ENCODE measurements at places on chromosomes 7 and 10.

DNA sequence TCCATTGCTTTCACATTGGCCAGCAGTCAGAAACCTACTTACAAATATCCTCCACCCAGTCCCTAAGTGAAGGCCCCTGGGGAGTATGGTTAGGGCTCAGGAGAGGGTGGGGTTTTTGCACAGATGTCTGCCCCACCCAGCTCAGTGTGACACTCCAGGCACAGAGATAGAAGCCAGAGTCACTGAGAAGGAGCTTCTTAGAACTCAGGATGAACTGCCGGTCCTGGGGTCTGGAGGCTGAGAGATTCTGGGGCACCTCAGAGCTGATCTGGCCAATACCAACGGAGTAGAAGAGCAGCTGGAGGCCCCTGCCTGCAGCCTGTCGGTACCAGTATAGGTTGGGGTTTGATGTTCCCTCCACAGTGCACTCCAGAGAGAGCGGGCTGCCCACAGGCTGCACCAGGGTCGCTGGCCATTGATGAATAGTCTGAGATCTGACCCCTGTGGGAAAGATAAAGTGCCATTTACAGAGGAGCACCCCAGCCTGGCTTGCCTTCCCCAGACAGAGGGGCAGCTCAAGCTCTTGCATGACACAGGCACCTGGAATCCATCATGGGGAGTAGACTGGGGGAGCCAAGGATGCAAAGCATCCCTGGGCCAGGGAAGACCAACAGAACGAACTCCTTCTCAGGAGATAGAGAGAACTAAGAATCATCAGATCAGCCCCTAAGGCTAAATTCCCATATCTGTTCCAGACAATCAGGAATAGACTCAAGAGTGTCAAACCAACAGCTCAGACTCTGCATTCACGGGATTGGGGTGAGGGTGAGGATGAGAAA is 41.9 kb downstream of the PRSS2 start:
- no peak for DNase-seq

DNA sequence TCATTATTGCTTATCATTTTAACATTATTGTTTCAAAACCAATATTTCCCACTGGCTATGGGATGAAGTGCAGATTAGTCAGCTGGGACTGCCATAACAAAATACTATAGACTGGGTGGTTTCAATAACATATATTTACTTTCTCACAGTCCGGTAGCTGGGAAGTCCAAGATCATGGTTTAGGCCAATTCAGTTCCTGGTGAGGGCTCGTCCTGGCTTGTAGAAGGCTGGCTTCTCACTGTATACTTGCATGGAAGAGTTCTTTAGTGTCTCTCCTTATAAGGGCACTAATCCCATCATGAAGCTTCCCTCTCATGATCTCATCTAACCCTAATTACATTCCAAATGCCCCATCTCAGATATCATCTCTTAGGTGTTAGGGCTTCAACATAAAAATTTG is 101.3 kb downstream of the CHRM2 start:
- DNase-seq: no peak

DNA sequence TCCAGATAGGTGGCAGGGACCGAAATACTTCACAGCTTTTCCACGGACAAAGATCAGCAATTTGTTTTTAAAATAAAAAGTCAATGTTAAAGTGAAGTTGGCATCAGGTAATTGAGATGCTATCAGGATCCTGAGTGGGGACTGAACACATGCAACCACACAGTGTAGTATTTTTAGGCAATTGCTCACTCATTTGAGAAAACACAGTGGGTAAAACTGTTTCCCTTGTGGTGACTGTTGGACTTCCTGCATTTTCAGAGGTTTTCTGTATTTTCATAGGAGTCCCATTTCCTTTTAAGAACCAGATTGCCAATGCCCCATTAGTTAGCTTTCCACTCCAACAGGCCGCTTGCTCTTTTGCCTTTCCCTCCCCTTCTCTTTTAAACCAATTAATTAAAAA is 159.5 kb upstream of the ZNF32 start:
- peak; percentile 18 for DNase-seq

DNA sequence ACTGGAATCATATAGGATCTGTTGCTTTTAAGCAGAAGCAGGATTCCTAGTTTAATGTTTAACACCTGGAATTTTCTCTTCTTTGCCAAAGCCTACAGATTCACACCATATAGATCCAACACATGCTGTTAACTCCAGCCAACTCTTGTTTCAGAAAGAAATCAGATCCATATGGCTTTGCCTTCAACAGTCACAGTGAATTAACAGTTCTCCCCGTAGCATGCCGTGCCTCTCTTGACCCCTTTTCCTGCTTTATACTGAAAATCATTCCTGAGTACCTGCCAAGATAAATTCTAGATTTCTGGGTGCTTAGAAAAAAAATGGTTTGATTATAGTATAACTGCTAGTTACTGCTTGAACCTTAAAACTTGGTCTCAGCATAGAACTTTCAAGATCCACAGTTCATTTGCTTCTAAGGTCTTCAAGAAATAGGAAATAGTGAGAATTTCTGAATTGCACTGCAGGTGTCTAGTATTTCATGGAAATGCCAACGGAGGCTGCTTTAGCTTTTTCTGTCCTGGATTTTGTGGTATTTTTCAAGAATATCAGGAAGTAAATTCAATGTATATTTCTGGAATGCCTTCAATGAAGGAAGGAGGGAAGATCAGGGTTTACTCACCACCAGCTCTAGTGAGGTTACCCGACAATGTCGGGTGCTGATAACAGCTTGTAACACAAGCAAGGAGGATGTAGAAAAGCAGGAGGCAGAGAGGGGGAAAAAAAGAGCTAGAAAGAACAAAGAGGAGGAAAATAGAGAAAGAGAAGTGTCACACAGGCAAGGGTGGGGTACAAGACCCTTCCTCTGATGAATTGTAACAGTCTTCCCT is 6.6 kb downstream of the AASS start:
- peak; percentile 28 for DNase-seq

DNA sequence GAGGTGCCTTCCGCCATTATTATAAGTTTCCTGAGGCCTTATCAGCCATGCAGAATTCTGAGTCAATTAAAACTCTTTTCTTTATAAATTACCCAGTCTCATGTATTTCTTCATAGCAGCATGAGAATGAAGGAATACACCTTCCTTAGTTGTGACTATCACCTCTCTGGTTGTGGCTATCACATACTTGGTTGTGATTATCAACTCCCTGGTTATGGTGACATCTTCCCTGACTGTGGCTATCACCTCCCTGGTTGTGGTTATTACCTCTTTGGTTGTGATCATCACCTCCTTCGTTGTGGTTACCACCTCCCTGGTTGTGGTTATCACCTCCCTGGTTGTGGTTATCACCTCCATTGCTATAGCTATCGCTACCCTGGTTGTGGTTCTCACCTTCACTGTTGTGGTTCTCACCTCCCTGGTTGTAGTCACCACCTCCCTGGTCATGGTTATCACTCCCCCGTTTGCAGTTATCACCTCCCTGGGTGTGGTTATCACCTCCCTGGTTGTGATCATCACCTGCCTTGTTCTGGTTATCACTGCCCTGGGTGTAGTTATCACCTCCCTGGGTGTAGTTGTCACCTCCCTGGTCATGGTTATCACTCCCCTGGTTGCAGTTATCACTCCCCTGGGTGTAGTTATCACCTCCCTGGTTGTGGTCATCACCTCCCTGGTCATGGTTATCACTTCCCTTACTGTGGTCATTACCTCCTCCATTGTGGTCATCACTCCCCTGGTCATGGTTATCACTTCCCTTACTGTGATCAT is 105.9 kb downstream of the GPR26 start:
- DNase-seq: peak; percentile 0

GRCh38 chr10:125370578-125370977 is 210.2 kb upstream of the CTBP2 start:
- DNase-seq: no peak

- no peak for DNase-seq
These were observed 19.2 kb upstream of the GRB10 start for GRCh38 chr7:50801907-50802306.

DNA sequence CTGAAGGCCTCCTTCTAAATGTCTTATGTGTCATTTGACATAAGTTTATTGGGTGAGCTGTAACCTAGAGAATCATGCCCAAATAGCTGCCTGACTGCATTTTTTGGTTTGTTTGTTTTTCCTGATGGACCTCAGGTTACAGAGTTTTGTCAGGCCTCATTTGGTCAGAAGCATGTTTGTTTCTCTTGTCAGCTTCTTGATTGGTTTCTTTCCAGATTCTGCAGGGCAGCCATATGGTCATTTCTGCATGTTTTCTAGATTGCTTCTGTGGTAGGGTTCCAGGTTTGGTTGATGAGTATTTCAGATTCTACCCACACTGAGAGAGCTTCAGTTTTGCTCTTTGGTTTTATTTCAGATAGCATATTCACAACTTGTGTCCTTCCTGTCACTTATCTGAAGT is 28.0 kb downstream of the GLCCI1 start:
- no peak for DNase-seq

- no peak for DNase-seq
These were observed 13.7 kb downstream of the UBE3C start for GRCh38 chr7:157152391-157152937.

DNA sequence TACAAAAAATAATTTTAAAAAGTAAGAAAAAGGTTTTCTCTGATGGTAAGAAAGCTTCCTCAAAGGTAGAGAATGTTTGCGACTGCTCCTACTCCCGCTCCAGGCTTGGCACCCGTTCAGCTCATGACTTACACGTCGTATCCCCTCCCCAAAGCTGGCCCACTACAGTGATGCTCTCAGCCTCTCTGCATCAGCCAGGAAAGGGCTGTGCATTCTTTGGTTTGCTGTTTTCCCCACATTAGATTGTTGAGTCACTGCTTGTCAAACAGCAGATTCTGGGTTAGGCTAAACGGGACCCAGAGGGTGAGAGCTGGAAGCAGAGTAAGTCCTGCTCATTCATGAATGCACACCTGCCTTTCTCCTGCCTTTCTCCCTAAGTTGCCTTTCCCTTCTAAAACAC is 54.7 kb upstream of the NMT2 start:
- no peak for DNase-seq

DNA sequence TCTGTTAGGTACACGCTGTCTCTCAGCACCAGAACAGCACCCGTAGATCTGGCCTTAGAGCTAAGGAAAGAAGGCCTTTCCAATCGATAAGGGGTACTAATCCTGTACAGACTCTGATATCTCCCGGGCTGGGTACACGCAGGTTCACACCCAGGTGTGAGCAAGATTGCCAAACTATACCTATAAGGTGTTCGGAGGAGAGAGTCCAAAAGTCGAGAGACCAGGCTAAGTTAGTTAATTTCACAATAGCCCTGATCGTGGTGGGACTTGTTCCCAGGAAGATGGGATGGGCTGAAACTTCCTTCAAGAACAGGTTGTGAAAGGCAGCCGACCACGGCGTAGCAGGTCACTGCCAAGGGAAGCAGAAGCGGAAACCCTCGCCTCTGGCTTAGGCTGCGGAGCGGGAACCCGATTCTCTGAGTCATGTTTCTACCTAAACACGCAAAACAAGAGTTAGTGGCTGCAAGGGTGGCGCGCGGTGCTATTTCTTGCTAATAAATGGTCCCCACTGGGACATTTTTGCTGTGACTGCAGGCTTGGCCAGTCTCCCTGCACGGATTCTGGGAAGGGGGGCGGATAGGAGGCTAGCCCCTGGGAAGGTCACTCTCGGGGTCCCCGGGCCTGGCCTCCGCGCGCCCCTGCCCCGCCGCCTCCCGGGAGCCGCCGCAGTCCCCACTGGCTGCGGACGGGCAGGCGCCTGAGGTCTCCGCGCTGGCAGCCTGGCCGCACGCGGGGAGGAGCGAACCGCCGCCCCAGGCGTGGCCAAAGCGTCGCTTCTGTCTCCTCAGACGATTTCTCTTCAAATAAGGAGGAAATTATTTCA is 75.4 kb upstream of the PDSS1 start:
- peak; percentile 70 for DNase-seq

GRCh38 chr7:50159154-50159553 is 66.1 kb upstream of the ZPBP start:
- DNase-seq: no peak

- DNase-seq: no peak
These were observed 199.5 kb downstream of the ADAM12 start for GRCh38 chr10:126188679-126189200.

GRCh38 chr7:30406664-30407425 is 71.7 kb downstream of the NOD1 start:
- DNase-seq: no peak

- DNase-seq: no peak
These were observed 30.6 kb downstream of the SORBS1 start for GRCh38 chr10:95530561-95530960.

DNA sequence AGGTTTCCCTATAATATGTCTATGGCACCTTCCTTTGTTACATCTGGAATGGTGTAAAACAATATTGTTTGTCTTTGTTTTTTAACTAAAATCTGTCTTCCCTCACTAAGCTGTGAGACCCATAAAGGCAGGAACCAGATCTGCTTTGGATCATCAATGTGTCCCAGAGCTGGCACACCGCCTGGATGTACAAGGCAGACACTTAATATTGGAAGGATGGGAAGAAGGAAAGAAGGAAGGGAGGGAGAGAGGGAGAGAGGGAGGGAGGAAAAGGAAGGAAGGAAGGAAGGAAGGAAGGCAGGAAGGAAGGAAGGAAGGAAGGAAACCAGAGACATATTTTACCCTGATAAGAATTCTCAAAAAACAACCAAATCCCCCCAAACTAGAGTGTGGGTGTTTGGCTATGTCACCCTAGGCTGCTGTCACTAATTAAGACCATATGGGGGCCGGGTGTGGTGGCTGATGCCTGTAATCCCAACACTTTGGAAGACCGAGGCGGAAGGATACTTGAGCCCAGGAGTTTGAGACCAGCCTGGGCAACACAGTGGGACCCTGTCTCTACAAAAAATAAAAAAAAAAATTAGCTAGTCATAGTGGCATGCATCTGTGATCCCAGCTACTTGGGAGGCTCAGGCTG is 59.6 kb downstream of the SH3PXD2A start:
- DNase-seq: no peak

GRCh38 chr10:44571701-44572100 is 186.8 kb upstream of the CXCL12 start:
- DNase-seq: no peak

- no peak for DNase-seq
These were observed 19.2 kb downstream of the LCOR start for GRCh38 chr10:96851281-96851680.

- DNase-seq: no peak
These were observed 12.1 kb downstream of the ADAMTS14 start for GRCh38 chr10:70684374-70684773.

GRCh38 chr7:46970476-46970875 is 611.4 kb downstream of the TNS3 start:
- DNase-seq: no peak

DNA sequence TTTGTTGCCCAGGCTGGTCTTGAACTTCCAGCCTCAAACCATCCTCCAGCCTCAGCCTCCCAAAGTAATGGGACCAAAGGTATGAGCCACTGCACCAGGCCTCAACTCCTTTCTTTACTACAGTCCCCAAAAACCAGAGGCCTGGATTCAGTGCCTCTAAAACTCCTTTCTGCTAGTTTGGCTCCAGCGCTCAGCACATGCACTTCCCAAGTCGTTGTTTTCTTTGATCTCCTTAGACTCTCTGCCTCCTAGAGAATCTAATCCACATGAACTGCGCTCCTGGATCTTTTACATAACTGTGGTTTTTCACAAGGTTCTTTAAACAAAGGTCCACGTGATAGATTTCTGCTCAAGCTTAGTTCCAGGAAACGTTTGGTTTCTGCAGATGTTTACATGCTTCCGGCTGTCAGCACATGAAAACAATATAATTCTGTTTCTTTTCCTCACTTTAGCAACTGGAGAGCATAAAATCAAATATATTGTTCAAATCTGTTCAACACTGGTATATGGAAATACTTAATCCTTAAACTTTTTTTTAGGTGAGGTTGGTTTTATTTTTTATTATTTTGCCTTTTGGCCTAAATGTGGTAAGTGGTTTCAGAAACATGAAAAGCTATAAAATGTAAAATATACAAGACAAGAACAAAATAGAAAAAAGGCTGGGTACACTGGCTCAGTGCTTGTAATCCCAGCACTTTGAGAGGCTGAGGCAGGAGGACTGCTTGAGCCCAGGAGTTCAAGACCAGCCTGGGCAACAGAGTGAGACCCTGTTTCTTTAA is 270.5 kb upstream of the MKLN1 start:
- DNase-seq: peak; percentile 78

Measured in KBM-7 (cell line).